ENCODE measurements at places on chromosomes 6 and 20.

DNA sequence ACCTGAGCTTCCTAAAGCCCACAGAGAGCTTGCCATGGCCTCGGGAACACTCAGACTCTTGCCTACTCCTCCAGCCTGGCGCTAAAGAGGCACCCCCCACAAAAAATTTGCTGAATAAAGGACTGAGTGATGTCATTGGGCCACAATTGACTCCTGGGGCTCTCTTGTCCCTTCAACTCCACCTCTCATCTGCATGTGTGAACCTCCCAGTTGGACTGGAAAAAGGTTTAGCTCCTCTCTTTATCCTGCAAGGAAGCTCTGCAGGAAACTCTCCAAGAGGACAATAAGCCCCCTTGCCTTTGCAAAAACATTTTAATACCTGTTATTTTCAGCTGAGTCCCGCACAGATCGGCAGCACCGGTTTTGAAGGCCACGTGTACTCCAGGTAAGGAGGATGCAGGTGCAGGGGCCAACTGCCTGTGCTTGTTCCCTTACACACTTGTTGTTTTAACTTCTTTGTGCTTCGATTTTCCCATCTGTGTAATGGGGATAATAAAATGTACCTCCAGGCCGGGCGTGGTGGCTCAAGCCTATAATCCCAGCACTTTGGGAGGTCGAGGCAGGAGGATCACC is 107.3 kb downstream of the TFAP2C start:
- no peaks in the 10 kb centered on the region for H3K36me3 ChIP-seq
- H3K4me3 ChIP-seq, result no peak overlapping the region
- no peak overlapping the region for H3K27ac ChIP-seq
- H3K4me1 ChIP-seq, result no peaks in the 10 kb centered on the region
- DNase-seq, result no peak

DNA sequence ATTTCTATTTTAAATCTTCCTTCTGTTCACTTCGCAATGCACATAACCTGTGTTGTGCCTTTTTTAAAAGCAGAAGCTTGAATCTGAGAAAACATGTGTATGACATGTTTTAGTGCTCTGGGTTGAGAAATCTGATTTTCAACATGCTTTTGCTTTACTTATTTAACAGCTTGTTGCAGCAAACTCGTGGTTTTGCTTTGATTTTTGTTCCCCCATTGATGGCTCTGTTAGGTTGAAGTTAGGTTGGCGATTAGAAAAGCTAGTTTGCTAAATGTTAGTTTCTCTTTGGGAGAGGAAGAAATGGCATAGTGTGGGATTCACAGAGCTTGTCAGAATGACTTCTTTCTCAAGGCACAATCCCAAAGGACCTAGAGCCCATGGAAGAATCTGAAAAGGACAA is 170.8 kb downstream of the TMEM242 start:
- no peaks in the 10 kb centered on the region for H3K4me1 ChIP-seq
- H3K27me3 ChIP-seq, result no peaks in the 10 kb centered on the region
- H3K27ac ChIP-seq, result no peak overlapping the region
- H3K4me3 ChIP-seq, result no peak overlapping the region

GRCh38 chr6:144809120-144809519 is 524.0 kb downstream of the UTRN start:
- H3K27me3 ChIP-seq, result no peaks in the 10 kb centered on the region
- no peak for DNase-seq
- H3K4me1 ChIP-seq, result no peaks in the 10 kb centered on the region
- H3K36me3 ChIP-seq, result peaks cover 72% of the 10 kb centered on the region

GRCh38 chr6:16412171-16412570 is 173.8 kb downstream of the GMPR start:
- DNase-seq, result no peak
- no peaks in the 10 kb centered on the region for H3K27me3 ChIP-seq
- no peak overlapping the region for H3K4me3 ChIP-seq
- H3K4me1 ChIP-seq, result peaks cover 50% of the 10 kb centered on the region

GRCh38 chr6:163843218-163843617 is 428.7 kb downstream of the QKI start:
- no peaks in the 10 kb centered on the region for H3K4me1 ChIP-seq
- H3K27ac ChIP-seq, result no peak overlapping the region

GRCh38 chr20:33600981-33601380 is 61.1 kb upstream of the C20orf144 start:
- H3K36me3 ChIP-seq, result peaks cover 18% of the 10 kb centered on the region
- H3K27ac ChIP-seq, result no peak overlapping the region
- H3K4me1 ChIP-seq, result peaks cover 39% of the 10 kb centered on the region
- DNase-seq, result no peak
- H3K27me3 ChIP-seq, result no peaks in the 10 kb centered on the region
- no peak overlapping the region for H3K4me3 ChIP-seq

GRCh38 chr6:1551249-1551648 is 58.5 kb upstream of the FOXC1 start:
- peaks cover 12% of the 10 kb centered on the region for H3K27me3 ChIP-seq
- H3K4me1 ChIP-seq, result peaks cover 4% of the 10 kb centered on the region

GRCh38 chr20:35192118-35192872 is 20.4 kb downstream of the PROCR start:
- no peak overlapping the region for H3K4me3 ChIP-seq
- H3K27ac ChIP-seq, result no peak overlapping the region
- no peak for DNase-seq
- no peaks in the 10 kb centered on the region for H3K27me3 ChIP-seq

GRCh38 chr6:104711371-104711770 is 148.3 kb downstream of the HACE1 start:
- H3K27me3 ChIP-seq, result no peaks in the 10 kb centered on the region
- no peak overlapping the region for H3K4me3 ChIP-seq
- DNase-seq, result no peak
- H3K27ac ChIP-seq, result no peak overlapping the region
- H3K4me1 ChIP-seq, result no peaks in the 10 kb centered on the region
- no peaks in the 10 kb centered on the region for H3K36me3 ChIP-seq
